ENCODE measurements at places on chromosomes 7 and 10.

- DNase-seq, result peak; percentile 77
Measured at GRCh38 chr10:5446390-5446926, 34.1 kb downstream of the NET1 start.

DNA sequence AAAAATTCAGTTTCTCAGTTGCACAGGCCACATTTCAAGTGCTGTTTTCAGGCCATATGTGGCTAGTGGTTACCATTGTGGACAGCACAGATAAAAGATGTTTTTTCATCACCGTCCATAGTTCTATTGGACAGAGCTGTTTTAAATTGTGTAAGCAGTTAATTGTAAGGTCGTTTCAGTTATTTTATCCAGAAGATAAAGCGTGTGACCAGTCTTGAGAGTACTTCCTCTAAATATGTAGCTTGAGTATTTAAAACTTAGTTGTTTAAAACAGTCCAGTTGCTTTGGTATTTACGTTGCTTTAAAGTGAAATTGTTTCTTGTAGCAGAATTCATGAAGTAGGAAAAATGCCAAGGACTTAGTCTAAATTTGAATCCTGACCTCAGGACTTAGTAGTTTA is 66.9 kb downstream of the ZNRF2 start:
- DNase-seq, result no peak

GRCh38 chr10:24857031-24857725 is 95.2 kb downstream of the PRTFDC1 start:
- no peak for DNase-seq

- DNase-seq, result no peak
Measured at GRCh38 chr10:77679217-77679616, 41.6 kb upstream of the KCNMA1 start.

GRCh38 chr7:103569621-103570305 is 123.8 kb upstream of the SLC26A5 start:
- no peak for DNase-seq
